ENCODE measurements at places on chromosomes 7 and 10.

DNA sequence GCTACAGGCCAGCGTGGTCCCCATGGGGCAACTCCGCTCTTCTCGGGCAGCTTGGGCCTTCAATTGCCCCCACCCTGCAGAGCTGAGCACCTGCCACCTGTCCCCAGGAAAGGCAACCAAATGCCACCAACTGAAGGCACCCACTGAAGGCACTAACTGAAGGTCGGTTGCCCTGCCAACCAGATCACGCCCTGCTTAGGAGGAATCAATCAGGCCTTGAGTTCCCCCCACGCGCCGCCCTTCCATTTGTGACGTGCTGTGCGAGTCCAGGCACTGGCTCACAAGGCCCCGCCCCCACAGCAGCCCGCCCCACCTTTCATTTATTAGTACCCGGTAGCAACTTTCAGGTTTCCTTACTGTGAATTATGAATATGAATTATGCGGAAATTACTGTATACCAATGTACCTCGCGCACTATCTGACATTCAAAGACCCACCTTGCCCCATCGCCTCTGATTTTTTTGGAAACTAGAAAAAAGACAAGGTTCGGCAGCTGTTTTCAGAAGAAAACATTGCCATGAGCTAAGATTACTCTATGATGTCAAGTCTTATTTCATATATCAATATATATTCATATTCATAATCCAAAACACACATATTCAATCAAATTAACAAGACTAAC, 83.6 kb upstream of the ABI1 start:
- DNase-seq: no peak

- DNase-seq: no peak
These were observed 643.1 kb downstream of the PARD3 start for GRCh38 chr10:34171957-34172527.

GRCh38 chr7:95963446-95963990, 191.2 kb downstream of the DYNC1I1 start:
- no peak for DNase-seq

DNA sequence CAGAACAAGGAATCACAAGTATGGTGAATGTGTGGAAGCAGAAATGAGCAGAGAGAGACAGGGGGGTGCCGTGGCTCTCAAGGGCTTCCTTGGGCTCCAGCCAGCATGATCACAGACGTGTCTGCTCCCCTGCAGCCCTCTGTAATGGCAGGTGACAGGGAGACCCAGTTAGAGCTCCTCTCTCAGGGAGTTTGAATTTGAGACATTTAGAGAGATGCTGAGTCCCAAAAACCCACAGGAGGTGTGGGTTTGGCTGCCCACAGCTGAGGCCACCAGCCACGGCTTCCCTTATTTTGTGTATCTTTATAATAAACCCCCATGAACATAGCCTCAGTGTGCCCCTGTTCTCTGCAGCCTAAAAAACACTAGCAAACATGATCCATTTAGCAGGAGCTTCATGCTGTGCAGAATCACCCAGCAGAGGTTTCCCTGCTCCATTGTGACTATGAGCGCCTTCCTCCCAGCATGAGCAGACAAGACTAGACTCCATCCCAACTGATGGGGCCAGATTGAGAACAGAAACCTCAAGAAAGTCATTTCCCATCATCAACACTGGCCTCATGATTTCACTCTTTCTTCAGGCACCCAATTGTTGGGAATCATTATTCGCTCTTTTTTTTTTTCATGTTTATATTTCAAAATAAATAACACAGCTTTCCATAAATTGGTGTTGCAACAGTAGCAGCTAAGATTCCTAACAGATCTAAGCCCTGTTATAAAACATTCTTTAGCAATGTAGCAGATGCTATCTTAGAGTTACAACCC, 13.4 kb downstream of the NOD1 start:
- DNase-seq: no peak

- no peak for DNase-seq
These were observed 25.5 kb upstream of the AMZ1 start for GRCh38 chr7:2662273-2663120.

DNA sequence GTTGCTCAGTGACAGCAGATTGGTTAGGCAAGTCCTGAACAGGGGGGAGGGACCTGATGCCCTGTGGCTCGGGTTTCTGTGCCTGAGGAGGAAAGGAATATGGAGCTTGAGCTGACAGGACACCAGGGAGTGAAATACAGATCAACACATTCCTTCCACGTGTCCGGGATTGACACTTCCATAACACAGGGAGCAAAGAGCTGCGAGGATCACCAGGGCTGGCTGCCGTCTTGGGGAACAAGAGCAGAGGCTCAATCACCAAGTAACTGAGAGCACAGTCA, 36.7 kb upstream of the EFCAB10 start:
- DNase-seq: no peak

DNA sequence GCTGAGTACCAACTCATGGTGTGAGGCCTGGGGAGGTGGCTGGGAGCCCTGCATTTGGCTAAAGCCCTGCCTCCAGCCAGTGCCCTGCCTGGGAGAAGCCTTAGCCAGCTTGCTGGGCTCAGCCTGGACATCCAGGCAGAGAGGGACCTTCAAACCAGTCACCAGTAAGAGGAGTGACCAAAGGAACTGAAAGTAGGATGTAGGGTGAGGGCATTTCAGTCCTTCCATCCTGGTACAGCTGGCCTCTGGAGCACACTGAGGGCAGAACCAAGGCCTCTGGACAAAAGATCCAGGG, 124.8 kb downstream of the ADCY1 start:
- no peak for DNase-seq

DNA sequence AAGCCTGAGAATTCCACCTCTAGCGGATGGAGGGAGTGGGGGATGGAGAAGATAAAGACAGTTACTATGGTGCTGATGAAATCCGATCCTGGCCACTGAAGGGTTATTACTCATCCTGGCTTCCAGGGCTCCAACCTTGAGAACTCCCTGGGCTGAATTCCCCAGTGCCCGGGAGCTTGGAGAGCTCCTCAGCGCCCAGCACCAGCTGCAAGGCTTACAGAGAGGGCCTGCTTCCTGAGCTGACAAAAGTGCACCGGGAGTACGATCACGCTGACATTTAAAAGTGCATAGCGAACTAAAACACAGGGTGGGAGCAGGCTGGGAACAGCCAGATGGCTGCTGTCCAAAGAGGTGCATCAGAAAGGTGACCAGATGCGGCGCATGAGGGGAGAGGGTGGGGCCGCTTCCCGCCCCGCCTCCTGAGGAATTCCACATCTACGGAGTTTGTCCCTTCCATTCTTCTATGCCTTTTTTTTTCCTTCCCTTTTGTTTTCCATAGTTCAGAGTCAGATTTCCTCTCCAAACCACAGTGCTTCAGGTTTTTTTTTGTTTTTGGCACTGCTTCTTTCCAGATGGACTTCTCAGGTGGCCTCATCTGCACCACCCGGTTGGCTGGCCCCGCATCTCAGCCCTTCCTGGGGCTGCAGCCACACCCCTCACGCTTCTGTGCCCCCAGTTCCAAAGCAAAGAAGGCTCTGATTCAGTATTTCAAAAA, 62.4 kb upstream of the MKRN1 start:
- DNase-seq: no peak

DNA sequence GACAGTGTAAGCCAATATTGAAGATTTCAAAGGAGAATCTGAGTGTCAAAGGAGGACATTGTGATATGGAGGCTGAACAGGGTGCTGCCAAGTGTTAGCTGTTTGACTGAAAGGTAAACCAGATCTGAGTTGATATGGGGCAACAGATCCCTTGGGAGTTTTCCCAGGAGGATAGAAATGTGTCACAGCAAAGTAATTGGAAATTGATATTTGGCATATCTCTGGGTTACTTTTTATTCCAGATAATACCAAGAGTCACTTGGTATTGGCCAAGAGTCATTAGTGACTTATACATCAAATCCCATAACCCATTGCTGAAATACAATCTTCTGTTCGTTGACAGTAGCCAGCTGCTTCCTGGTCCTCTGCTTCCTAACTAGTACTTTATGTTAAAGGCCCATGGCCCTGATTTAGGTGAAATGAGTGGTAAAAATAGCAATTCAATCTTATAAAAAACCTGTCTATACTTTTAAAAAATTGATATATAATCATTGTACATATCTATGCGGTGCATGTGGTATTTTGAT, 922.9 kb downstream of the LRMDA start:
- DNase-seq: no peak

GRCh38 chr7:13327669-13328068, 640.2 kb downstream of the ARL4A start:
- no peak for DNase-seq

- no peak for DNase-seq
These were observed 115.2 kb downstream of the PDE1C start for GRCh38 chr7:31955021-31955420.

DNA sequence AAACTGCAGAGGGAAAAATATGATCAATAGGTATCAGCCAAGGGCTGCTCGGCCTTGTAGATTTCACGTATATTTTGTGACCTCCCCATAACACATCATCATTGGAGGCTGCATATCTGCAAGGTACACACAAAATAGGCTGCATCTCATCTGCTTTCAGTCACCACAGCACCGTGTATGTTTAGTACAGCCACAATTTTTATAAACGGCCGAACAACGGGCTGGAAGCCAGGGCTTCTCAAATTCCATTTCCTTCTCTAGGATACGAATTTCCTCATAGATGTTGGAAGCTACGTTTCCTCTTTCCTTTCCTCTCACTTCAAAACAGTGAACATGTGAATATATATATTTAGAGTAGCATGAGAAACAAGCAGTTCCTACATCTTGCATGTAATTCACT, 20.2 kb upstream of the FOXK1 start:
- no peak for DNase-seq

- DNase-seq: no peak
These were observed 10.9 kb downstream of the CUL2 start for GRCh38 chr10:35079265-35079664.

GRCh38 chr7:106329408-106329807, 44.6 kb upstream of the NAMPT start:
- DNase-seq: no peak

GRCh38 chr10:17961551-17962422, 10.1 kb downstream of the SLC39A12 start:
- DNase-seq: no peak

DNA sequence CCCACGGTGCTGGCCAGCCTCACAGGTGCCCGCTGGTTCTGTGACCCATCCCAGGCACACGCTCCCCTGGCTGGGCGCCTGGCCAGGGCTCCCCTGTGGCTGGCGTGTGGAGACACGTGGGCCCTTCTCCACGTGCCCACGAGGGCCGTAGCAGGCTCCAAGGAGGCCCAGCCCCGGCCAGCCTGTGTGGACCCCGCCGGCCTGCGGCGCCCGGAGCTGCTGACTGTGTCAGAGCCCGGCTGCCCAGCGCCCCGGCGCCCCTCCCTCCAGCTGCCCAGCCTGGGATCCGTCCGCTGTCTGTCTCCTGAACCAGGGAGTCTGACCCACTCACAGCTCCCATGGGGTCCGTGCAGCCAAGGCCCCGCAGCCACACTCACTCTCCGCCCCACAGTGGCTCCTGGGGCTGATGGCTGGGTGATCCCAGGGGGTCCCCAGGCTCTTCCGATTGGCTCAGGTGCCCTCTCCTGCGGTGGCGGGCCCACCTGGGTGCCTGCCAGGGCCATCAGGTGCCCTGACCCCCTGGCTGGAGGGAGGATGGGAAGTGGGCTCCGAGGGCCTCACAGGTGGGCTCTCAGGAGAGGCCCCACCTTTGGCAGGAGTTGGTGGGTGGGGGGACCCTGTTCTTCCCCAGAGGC, 9.6 kb downstream of the TMEM184A start:
- no peak for DNase-seq

GRCh38 chr10:85193796-85194195, 865.4 kb downstream of the CCSER2 start:
- no peak for DNase-seq

- DNase-seq: no peak
These were observed 1.6 kb downstream of the SAMD9L start for GRCh38 chr7:93146472-93147141.

DNA sequence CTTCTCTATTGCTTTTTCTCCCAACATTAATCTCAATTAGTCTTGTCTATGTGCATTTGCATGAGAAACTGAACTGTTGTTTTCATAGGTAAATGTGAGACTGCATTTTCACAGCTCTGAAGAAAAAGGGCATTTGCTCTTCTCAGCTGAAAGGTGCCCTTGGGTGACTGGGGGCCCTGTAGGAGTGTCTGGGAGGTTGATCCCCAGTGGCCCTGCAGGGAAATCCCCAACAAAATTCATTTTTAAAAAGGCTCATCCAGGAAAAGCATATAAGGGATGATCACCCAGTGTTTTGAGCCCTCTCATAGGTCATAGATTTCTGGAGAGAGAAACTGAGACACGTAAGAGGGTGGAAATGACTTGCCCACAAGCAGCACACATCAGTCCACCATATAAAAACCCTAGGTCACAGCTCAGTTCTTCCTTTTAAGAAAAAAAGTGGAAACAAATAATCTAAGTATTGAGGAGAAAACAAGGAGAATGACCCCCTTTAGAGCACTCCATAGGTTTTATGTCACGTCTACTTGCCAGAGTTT, 190.3 kb upstream of the AHR start:
- no peak for DNase-seq

DNA sequence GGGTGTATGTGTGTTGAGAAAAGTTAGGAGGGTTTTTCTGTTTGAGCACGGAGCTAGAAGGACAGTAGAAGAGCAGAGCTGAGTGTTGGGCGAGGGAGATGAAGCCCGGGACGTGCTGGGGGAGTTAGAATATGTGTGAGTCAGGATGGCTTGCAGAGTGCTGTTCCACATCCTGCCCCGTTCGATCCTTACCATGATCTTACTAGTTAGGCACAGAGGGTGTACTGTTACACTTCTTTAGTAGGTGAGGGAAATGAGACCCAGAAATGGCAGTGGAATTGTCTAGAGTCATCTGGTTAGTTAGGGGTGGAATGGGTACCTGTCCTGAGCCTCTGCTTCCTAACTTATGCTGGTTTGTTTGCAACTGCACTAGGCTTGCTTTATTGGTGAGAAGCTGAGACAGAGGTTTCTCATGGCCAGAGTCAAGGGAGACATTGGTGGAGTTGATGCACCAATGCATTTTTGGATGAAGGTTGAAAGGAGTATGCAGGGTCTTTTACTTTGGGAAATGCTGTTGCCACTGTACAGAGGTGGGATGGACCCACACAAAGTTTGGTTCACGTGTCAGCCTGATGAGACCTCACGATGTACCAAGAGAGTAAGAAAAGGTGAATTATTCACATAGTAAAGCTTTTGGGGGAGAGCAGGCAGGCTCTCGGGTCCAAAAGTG, 42.4 kb downstream of the CCNY start:
- DNase-seq: no peak

GRCh38 chr7:4882169-4883032, 1.1 kb downstream of the RADIL start:
- no peak for DNase-seq

GRCh38 chr7:30084212-30084611, 50.6 kb upstream of the MTURN start:
- DNase-seq: no peak

- DNase-seq: no peak
These were observed 82.0 kb downstream of the FGFR2 start for GRCh38 chr10:121516093-121516865.

- DNase-seq: no peak
These were observed 821 bp downstream of the SLC35B4 start for GRCh38 chr7:134315679-134316538.

DNA sequence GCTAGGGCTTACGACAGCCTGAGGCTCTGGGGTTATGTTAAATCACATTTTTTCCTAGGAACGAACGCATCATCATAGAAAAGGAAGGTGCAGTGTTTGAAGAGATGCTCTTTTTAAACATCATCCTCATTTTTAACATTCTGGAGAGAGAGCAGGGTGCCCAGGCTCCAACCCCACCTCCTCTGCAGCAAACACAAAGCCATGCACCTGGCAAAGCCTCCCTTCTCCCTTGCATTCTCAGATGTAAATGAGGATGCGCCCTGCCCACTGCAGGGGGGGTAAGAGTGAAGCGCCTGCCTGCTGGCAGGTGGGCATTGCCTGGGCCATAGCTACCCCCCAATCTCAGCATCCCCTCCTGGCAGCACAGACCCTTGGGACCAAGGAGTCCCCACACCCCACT, 92.4 kb downstream of the PTPRN2 start:
- DNase-seq: no peak

Data from esophagus squamous epithelium (tissue), 5 donors.